ENCODE measurements at places on chromosomes 4 and X. TPM values are rescaled to one million over a fixed set of nuclear protein-coding genes. Genes with fewer than 3 reads are reported as not detected.

- no peak for DNase-seq
Observed at GRCh38 chr4:48462363-48462762, 20.8 kb upstream of the SLC10A4 start.

Gene COPS4
- total RNA-seq: 32.5 TPM

DNA sequence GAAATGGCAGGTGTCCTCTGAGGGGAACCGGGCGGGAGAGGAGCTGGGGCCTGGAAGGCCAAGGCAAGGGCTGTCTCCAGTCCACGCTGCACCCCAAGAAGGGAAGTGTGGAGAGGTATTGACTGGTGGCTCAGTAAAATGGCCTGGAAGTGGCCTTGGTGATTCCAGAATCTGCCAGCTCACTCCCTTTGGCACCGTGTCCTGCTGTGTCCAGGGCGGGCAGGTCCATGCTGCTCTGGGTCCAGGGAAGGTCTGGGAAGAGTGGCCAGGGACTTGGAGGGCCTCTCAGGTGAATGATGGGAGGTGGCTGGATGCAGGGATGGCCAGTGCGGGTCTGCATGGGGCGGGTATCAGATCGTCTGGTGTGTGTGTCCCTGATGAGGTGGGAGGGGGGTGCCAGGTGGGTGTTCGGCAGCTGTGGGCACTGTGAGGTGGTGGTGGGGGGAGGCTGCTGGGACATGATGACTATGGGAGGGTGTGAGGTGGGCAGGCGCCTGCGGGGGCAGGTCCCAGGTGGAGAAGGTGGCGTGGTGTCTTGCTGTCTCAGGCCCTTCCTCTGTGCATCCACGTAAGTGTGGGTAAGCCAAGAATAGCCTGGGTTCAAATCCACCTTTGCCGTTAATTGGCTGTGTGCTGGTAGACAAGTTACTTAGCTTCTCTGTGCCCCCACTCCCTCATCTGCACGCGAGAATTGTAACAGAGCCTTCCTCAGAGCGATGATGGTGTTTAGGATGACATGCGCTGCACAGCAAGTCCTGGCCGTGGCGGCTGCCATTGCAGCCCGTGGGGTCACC, 17.7 kb downstream of the RGS12 start:
- no peak for DNase-seq

Gene TLR6
- total RNA-seq: 0.09 TPM

Gene GPAT3
- total RNA-seq: 1.8 TPM

- DNase-seq: no peak
Observed at GRCh38 chr4:82721819-82722423, 76.7 kb downstream of the SCD5 start.

DNA sequence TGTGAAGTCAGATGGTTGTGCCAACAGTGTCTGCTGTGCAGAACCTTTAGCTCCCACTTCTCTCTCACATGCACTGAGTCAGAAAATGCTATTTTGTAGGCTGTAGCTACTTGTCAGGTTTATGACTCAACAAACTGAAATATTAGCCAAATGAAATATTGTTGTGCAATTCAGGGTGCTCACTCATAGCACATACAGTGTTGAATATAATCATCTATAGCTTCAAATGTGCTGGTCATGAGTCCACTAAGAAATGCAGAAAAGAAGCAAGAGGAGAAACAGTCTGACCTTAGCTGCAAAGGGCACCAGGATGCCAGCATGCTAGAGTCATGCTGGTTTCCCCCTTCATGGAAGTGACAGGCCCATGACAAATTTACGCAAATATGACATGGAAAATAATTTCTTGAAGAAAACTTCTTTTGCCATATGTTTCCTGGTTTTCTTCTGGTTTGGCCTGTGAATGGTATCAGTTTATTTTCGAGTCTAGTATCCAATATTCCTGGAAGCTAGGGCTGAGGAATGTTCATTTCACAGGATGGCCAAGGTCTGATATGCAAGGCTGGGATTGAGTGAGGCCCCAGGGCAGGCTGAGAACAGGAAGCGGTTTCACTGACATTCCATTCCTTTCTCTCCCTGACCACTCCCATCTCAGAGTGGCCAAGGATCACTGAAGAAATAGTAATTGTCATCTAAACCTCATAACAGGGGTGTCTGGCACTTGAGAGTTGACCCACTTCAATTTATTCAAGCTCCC, 10.3 kb upstream of the CXCL2 start:
- peak; percentile 21 for DNase-seq

GRCh38 chrX:10728806-10729389, 108.5 kb upstream of the MID1 start:
- DNase-seq: no peak

GRCh38 chr4:42554072-42554471, 102.8 kb downstream of the ATP8A1 start:
- DNase-seq: no peak

Gene PCYT1B
- 30.8 TPM for total RNA-seq

Gene CXCL5
- 11.4 TPM for total RNA-seq

DNA sequence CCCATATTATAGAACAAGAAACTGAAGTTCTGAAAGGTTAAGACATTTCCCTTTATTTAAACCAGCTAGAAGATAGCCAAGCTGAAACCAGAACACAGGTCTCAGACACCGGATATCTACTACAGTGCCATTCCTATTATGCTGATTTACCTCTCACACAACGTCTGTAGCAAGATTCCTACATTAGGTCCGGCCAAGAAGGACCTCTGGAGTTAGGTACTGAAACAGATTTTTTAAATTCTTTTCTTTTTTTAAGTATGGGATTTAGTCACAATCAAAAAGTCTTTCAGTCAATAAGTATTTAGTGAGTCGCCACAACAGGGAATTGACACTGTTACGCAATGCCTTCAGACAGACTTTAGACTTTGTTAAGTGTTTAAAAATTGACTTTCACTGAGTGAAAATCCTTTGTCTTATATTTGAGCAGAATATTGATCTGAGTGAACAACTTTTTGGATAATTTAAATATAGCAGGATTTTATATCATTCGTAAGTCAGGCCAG, 26.5 kb upstream of the SPANXN4 start:
- DNase-seq: no peak

GRCh38 chr4:107751670-107752069, 31.6 kb upstream of the PAPSS1 start:
- no peak for DNase-seq

Gene HTT
- 65.4 TPM for total RNA-seq

DNA sequence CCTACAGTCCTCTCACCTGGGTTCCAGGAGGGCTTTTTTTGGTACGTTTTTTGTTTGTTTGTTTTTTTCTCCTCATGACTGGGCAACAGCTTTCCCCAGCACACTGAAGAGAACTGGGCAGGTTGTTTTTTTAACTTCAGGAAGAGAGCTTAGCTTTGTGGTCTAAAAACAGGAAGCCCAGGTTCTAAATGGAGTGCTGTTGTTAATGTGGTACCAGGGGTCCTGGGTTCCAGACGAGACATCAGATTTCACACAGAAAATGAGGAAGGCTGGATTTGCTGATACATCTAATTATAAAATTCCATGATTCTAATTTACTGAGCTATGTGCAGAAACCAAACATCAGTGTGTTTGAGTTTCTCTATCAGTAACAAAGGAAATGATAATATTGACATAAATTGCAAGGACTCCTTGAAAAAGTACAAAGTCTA, 4.2 kb downstream of the MYOZ2 start:
- no peak for DNase-seq

GRCh38 chr4:113958766-113959538, 20.5 kb downstream of the ARSJ start:
- DNase-seq: no peak

Gene DCAF8L2
- not detected for total RNA-seq

- DNase-seq: no peak
Observed at GRCh38 chr4:93994175-93994994, 165.8 kb downstream of the ATOH1 start.

Gene ARHGAP24
- total RNA-seq: 0.31 TPM

Gene BEX1
- total RNA-seq: 76.8 TPM

GRCh38 chrX:70324326-70324725, 34.4 kb downstream of the KIF4A start:
- DNase-seq: no peak

- DNase-seq: no peak
Observed at GRCh38 chr4:80155316-80155982, 41.9 kb upstream of the PRDM8 start.

Gene SMIM10
- total RNA-seq: 2.3 TPM

Gene SLC10A4
- 3.6 TPM for total RNA-seq

Gene TEX11
- total RNA-seq: 0.61 TPM

GRCh38 chr4:16116493-16116990, 32.7 kb upstream of the PROM1 start:
- no peak for DNase-seq

DNA sequence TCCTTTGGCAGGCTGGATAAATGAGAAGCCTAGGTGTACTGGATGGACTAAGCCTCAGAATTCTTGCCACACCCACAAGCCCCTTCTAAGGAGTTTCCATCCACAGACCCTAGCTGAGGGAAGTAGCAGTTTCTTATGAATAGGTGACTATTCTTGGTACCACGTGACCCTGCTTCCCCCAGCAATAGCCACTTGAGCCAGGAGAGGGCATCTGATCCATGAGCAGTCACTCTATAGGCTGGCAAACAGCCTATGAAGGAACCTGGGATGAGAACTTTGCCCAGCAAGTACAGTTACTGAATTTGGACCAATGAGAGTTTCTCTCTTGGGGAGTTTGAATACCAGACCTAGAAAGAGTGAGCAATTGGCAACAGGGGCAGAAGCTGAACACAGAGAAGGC, 84.0 kb downstream of the RTL9 start:
- no peak for DNase-seq

Gene MGAT4D
- not detected for total RNA-seq

Gene TENM3
- total RNA-seq: 67.0 TPM

GRCh38 chr4:125432078-125432477, 117.3 kb downstream of the FAT4 start:
- DNase-seq: no peak

GRCh38 chr4:80253510-80253909, 13.0 kb upstream of the FGF5 start:
- no peak for DNase-seq

DNA sequence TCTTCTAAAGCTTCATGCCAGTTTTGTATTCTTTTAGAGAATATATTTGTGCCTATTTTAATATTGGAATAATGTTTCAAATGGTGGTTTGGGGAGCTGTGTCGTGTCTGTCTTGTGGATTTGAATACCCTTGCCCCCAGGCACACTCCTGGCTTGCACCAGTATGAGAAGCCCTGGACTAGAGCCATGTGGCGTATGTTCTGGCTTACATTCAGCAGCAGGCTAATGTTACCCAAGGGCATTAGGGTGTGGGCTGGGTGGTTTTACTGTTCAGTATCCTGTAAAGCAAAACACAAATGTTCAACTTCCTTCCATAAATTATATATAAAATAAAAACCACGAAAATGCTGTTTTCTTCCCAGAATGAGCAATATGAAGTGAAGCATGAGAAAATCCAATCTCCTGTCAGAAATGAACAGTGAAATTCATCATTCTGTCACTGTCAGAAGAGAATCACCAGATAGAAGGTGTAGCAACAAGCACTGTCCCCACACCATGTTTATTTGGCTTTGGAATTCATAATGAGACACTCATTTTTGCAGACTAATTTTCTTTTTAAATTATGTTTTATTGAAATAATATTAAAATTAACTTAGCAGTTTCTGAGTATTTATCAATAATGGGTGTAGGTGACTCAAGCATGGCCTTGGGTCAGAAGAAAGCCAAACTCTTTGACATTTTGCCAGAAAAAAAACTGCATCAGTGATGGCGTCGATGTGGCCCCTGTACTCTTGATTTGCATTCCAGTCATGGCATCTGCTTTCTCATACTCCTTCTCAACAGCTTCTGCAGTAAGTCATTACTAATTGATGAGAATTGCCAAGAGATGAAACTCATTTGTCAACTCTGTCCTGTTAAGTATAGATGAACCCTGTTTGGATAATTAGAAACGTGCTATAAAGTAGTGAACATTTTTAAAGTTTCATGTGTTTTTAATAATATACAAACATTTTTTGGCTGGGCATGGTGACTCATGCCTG, 43.8 kb downstream of the WWC2 start:
- no peak for DNase-seq

- DNase-seq: no peak
Observed at GRCh38 chrX:16869393-16870094, 618 bp downstream of the RBBP7 start.

Gene TEX13C
- 0.09 TPM for total RNA-seq

- DNase-seq: no peak
Observed at GRCh38 chr4:26863512-26863911, 2.9 kb downstream of the STIM2 start.

DNA sequence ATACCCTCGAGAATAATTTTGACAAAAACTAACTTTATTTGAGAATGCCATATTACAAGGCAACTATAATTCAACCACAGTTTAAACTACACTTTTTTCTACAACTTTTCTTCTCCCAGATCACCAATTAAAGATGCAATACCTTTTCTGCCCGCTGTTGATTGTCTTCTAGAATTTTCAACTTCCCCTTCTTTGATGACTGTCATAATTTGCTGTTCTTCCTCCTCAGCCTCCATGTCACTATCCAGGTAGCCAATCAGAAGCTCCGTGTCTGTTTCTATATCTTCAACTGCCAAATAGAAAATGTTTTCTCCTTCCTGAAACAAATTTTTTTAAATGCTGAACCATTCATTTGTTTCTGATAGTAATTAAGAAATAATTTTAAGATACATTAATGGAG, 101.5 kb downstream of the PRDM5 start:
- DNase-seq: no peak

- no peak for DNase-seq
Observed at GRCh38 chr4:166045457-166045856, 172.4 kb downstream of the TLL1 start.

- no peak for DNase-seq
Observed at GRCh38 chr4:90082449-90082848, 44.7 kb upstream of the CCSER1 start.

- DNase-seq: no peak
Observed at GRCh38 chr4:111230265-111230664, 607.4 kb upstream of the PITX2 start.

- no peak for DNase-seq
Observed at GRCh38 chr4:86957215-86957614, 22.4 kb downstream of the AFF1 start.

DNA sequence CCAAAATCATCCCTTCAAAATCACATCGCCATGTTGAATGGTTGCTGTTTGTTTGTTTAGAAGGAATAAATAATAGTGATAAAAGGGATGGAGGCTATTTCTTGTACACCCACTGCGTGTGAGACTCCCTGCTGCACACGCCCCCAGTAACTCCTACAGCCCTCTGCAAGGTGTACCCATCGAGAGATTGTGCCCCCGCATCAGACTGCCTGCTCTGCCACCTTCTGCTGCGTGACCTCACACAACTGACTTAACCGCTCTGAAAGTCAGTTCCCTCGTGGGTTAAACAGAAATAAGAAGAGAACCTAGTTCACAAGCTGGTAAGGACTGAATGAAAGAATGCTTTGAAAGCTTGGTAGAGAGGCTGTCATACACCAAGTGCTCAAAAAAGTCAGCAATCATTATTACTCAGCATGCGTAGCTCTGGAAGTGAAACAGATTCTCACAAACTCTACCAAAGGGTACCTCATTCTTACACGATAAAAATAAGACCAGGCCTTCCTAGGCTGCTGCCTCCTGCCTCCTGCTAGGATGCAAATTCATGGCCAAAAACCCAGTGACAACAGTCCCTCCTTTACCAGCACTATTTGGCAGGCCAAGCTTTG, 147.1 kb downstream of the CPEB2 start:
- no peak for DNase-seq

Gene NUDT10
- total RNA-seq: 23.8 TPM

Gene L1CAM
- total RNA-seq: 38.7 TPM

Gene UFSP2
- 24.0 TPM for total RNA-seq
